Panc1 (cell line): ENCODE measurements at places on chromosomes 2 and 18. TPM values are rescaled to one million over a fixed set of nuclear protein-coding genes. Genes with fewer than 3 reads are reported as not detected.

The ANKRD53 gene
- total RNA-seq = not detected

The MARCHF4 gene
- total RNA-seq = 1.3 TPM

The APLF gene
- total RNA-seq = 2.6 TPM

The ITSN2 gene
- 57.7 TPM for total RNA-seq

The SLC8A1 gene
- 0.59 TPM for total RNA-seq

The COL6A3 gene
- 0.69 TPM for total RNA-seq

The PRLH gene
- total RNA-seq = not detected

The SMYD5 gene
- total RNA-seq = 37.6 TPM

The SPOPL gene
- total RNA-seq = 21.8 TPM

The TRPM8 gene
- total RNA-seq = 3.9 TPM

The UGT1A6 gene
- not detected for total RNA-seq

The AMER3 gene
- not detected for total RNA-seq

The GCA gene
- total RNA-seq = 21.3 TPM

The ST8SIA3 gene
- not detected for total RNA-seq

The MYOM1 gene
- 0.92 TPM for total RNA-seq

The ITGB6 gene
- total RNA-seq = 0.08 TPM

The ANKRD36B gene
- 14.7 TPM for total RNA-seq

The PAX8 gene
- 0.15 TPM for total RNA-seq

The CACNB4 gene
- 1.7 TPM for total RNA-seq

The FEZ2 gene
- 51.1 TPM for total RNA-seq

The RTP5 gene
- total RNA-seq = not detected

The DSC2 gene
- total RNA-seq = 2.7 TPM

The VWC2L gene
- total RNA-seq = not detected

The EIF4E2 gene
- 84.0 TPM for total RNA-seq

The ST8SIA5 gene
- 0.15 TPM for total RNA-seq

The ENOSF1 gene
- total RNA-seq = 53.7 TPM

The CRYGD gene
- not detected for total RNA-seq

The CYP27C1 gene
- total RNA-seq = 5.7 TPM

The FAP gene
- not detected for total RNA-seq

The DOK6 gene
- not detected for total RNA-seq

The CCDC74B gene
- total RNA-seq = 9.8 TPM

The RNU2-63P gene
- 14.0 TPM for total RNA-seq

The SDC1 gene
- total RNA-seq = 93.0 TPM

The MRPL44 gene
- total RNA-seq = 27.8 TPM

The CTNNA2 gene
- total RNA-seq = 0.54 TPM

The CNTNAP5 gene
- not detected for total RNA-seq

The EVX2 gene
- not detected for total RNA-seq

The RBM44 gene
- 0.90 TPM for total RNA-seq

The MTX2 gene
- 28.7 TPM for total RNA-seq

The ATOH8 gene
- 3.8 TPM for total RNA-seq

The MEP1B gene
- 0.28 TPM for total RNA-seq

The LYPD6 gene
- total RNA-seq = 0.31 TPM

The G6PC2 gene
- not detected for total RNA-seq

The SLC14A1 gene
- 1.2 TPM for total RNA-seq

The RAB31 gene
- total RNA-seq = 118 TPM

The AQP12A gene
- total RNA-seq = not detected

The CDKL4 gene
- not detected for total RNA-seq
